NCI-H187 treated with DMSO at 0.1 percent for 48 hours (cell line): ENCODE measurements at places on chromosomes 4 and X.

GRCh38 chr4:127622621-127622920 is 10.2 kb upstream of the INTU start:
- no peak for DNase-seq

DNA sequence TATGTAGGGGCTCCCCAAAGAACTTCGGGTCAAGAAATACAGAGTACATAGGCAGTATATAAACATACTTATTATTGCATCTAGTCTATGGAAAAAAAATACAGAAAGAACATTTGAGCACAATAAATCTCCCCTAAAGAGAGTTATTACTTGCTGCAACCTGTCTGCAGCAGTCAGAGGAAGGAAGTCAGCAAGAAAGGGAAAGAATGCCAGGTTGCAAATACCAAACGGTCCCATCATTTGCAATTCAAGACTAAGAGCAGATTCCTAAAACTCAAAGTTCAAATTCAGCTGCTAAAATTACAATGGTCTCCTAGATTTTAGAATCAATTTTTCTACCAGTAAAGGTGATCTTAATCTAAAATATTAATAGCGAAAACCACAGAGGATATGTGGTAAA is 236.2 kb upstream of the NUDT6 start:
- no peak for DNase-seq

DNA sequence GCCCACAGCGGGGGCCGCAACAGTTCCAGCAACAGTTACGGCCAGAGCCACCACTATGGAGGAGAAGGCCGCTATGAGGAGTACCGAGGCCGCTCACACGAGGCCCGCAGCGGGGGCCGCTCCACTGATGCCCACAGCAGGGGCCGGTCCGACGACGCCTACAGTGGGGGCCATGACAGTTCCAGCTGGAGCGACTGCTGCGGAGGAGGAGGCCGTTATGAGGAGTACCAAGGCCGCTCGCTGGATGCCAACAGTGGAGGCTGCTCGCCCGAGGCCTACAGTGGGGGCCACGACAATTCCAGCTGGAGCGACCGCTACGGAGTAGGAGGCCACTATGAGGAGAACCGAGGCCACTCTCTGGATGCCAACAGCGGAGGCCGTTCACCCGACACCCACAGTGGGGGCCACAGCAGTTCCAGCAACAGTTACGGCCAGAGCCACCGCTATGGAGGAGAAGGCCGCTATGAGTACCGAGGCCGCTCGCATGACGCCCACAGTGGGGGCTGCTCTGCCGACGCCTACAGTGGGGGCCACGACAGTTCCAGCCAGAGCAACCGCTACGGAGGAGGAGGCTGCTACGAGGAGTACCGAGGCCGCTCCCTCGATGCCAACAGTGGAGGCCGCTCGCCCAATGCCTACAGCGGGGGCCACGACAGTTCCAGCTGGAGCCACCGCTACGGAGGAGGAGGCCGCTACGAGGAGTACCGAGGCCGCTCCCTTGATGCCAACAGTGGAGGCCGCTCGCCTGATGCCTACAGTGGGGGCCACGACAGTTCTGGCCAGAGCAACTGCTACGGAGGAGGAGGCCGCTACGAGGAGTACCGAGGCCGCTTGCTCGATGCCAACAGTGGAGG is 1.7 kb downstream of the RBMXL3 start:
- DNase-seq: no peak

DNA sequence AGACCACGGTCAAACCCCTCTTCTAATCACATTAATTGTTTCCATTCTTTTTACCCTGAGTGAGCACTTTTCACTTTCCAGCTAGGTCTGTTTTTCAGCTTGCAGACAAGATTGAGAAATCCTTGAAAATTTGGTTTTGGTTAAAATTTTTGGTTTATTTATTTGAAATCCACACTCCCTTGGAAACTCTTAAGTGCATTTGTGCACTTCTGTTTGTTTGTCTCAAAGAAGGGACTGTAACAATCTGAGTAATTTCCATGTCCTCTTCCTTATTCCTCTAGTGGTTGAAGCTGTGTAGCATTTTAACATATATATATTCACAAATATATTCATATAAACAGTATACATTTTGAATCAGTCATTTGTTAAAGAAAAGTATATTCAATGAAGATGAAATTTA is 333.3 kb downstream of the ANK2 start:
- no peak for DNase-seq

DNA sequence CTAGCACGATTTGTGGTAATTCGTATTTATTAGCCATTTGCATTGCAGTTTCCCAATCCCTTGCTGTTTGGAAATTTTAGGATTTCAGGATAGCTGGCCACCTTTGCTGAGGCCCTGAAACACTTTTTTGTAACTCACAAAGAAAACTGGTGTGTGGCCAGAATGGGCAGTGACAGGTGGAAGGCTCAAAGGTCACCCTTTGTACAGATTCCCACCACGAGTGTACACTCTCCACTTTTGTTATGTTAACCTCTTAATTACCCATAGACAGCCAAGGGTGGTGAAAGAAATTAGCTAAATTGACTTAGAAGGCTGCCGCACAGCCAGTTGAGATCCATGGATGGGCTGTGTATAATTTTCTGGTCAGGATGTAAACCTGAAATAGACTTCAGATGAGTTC is 109.7 kb upstream of the ARX start:
- DNase-seq: no peak

DNA sequence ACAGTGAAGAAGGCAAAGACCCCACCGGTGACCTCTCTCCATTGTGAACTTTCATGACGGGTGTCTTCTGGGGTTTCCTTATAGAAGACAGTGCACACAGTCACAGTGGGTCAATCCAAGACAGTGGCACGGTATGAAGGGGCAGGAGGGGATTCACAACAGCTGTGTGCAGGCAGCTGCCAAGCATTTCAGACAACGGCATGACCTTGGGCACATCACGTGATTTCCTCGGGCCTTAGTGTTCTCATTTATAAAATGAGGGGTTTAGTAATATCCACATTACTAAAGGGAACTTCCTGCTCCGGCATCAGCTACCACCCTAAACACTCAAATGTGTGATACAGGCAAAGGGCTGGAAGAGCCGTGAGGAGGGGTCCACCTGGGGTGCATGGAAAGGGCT is 42.9 kb downstream of the RBM47 start:
- DNase-seq: no peak

DNA sequence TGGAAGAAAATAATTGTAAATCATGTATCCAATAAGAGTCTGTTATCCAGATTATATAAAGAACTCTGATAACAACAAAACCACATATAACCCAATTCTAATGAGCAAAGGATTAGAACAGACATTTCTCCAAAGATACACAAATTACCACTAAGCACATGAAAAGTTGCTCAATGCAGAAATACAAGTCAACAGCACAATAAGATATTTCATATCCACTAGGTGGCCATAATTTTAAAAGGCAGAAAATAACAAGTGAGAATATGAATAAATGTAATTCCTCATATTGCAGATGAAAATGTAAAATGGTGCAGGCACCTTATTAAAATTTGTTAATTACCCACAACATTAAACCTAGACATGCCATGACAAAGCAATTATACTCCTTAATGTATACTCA is 73.9 kb upstream of the ZCCHC13 start:
- DNase-seq: no peak

- DNase-seq: no peak
These were observed 18.1 kb downstream of the CCNQ start for GRCh38 chrX:153580700-153581386.

DNA sequence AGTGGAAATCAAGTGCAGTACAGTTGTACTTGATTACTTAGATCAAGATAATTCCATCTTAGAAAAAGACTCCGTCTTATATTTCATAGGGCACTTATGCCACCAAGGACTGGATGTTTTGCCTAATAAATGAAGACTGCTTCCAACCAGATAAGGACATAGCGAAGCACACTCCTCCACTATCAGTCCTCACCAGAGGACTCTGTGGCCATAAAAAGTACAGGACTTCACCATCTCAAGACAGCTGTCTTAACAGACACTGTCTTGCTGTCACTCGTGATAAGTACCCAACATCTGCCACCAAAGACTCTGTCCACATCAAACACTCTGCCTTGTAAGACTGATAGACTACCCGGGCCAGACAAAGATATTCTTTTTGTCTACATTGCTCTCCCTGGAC is 352.0 kb downstream of the TRAM1L1 start:
- DNase-seq: no peak

GRCh38 chr4:4499438-4500123 is 42.3 kb downstream of the STX18 start:
- DNase-seq: no peak
